Thoracic aorta endothelial cell (primary cell): ENCODE measurements at places on chromosomes 16 and 17. TPM values are rescaled to one million over a fixed set of nuclear protein-coding genes. Genes with fewer than 3 reads are reported as not detected.

The TMEM235 gene
- total RNA-seq: 0.14 TPM in 1 of 2 replicates, not detected in the other

The SLFN14 gene
- not detected in 2 replicates for total RNA-seq

The KRT31 gene
- not detected in 2 replicates for total RNA-seq

The RHBDF2 gene
- 23.0 and 26.4 TPM in 2 replicates for total RNA-seq

The SLC47A2 gene
- total RNA-seq: not detected in 2 replicates

The USP31 gene
- 24.5 and 27.5 TPM in 2 replicates for total RNA-seq

The KCNJ2 gene
- total RNA-seq: 20.5 and 25.0 TPM in 2 replicates

The SNX20 gene
- not detected in 2 replicates for total RNA-seq

The CLTC gene
- 629 and 660 TPM in 2 replicates for total RNA-seq

The TMEM220 gene
- 1.1 and 2.0 TPM in 2 replicates for total RNA-seq

The KRTAP2-3 gene
- not detected in 2 replicates for total RNA-seq

The SPATA22 gene
- 0.40 and 0.65 TPM in 2 replicates for total RNA-seq

The CD300E gene
- not detected in 2 replicates for total RNA-seq

The DOC2A gene
- total RNA-seq: 0.13 and 0.22 TPM in 2 replicates

The GPR142 gene
- not detected in 2 replicates for total RNA-seq

The WFIKKN2 gene
- not detected in 2 replicates for total RNA-seq

The PPY gene
- total RNA-seq: not detected in 2 replicates

The DNAH9 gene
- total RNA-seq: under 0.01 and 0.07 TPM in 2 replicates

The MMP15 gene
- total RNA-seq: 4.5 and 5.0 TPM in 2 replicates

The ITGB4 gene
- 3.7 TPM in 2 replicates for total RNA-seq

The G6PC3 gene
- 23.4 and 34.3 TPM in 2 replicates for total RNA-seq

The MYH11 gene
- not detected in 2 replicates for total RNA-seq

The TEDC2 gene
- total RNA-seq: 7.7 and 11.6 TPM in 2 replicates

The SMTNL2 gene
- not detected in 2 replicates for total RNA-seq

The LGALS9B gene
- total RNA-seq: not detected in 2 replicates

The TP53TG3F gene
- total RNA-seq: not detected in 2 replicates

The ATP2A1 gene
- total RNA-seq: 0.27 and 0.36 TPM in 2 replicates

The TBC1D28 gene
- total RNA-seq: not detected in 2 replicates

The DCUN1D3 gene
- 42.6 and 46.5 TPM in 2 replicates for total RNA-seq

The CNEP1R1 gene
- 26.6 and 29.8 TPM in 2 replicates for total RNA-seq

The CCT6B gene
- total RNA-seq: 0.57 and 0.80 TPM in 2 replicates

The TMC6 gene
- 29.0 and 42.0 TPM in 2 replicates for total RNA-seq

The CBFA2T3 gene
- not detected in 2 replicates for total RNA-seq

The HEATR9 gene
- not detected in 2 replicates for total RNA-seq

The KCNJ12 gene
- total RNA-seq: 1.3 and 4.7 TPM in 2 replicates

The RRN3 gene
- total RNA-seq: 39.3 and 41.5 TPM in 2 replicates

The MNT gene
- 7.3 and 8.6 TPM in 2 replicates for total RNA-seq

The EVPLL gene
- total RNA-seq: not detected in 2 replicates

The ITGAL gene
- not detected in 2 replicates for total RNA-seq

The CDK3 gene
- 0.40 and 0.86 TPM in 2 replicates for total RNA-seq

The C1QTNF1 gene
- total RNA-seq: 4.1 and 6.8 TPM in 2 replicates
